NCI-H187 (cell line): ENCODE measurements at places on chromosomes 11 and 22.

- DNase-seq = no peak
Measured at GRCh38 chr22:49345896-49346295, 481.8 kb downstream of the BRD1 start.

- no peak for DNase-seq
Measured at GRCh38 chr11:47233989-47234668, 14.5 kb downstream of the ACP2 start.

GRCh38 chr11:109196016-109196415 lies 226.0 kb upstream of the C11orf87 start:
- DNase-seq = no peak

- no peak for DNase-seq
Measured at GRCh38 chr11:117594721-117595120, 202.3 kb downstream of the DSCAML1 start.

DNA sequence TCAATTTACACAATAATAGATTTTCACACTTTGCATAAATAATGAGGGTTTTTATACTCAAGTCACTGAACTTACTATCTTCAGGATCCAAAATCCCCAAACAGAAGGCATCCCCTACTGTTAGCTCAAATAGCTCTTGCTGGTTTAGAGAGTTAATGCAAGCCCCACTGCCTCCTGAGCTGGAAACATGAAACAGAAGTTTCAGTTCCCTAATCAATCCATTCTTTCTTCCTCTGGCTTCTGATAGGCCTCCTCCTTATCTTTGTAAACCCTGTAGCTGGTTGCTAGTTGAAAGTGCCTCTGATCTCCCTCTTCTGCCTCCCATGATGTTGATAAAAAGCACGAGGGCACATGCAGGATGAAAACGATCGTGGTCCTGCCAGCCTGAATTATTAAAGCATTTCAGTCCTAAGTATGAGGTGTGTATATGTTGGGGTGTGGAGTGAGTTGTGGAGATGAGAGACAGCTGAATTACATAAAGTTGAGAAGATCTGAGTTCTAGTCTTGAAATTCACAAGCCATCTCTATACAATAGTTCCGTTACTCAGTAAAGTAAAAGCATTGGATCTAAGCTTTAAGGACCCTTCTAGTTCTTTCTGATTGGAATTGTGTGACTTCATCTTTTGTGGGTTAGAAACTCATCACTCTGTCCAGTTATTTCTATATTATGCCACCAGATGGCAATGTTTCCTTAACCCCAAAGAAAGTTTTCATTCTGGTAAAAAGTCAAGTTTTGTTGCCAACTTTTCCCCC lies 35.0 kb upstream of the EHF start:
- DNase-seq = no peak

DNA sequence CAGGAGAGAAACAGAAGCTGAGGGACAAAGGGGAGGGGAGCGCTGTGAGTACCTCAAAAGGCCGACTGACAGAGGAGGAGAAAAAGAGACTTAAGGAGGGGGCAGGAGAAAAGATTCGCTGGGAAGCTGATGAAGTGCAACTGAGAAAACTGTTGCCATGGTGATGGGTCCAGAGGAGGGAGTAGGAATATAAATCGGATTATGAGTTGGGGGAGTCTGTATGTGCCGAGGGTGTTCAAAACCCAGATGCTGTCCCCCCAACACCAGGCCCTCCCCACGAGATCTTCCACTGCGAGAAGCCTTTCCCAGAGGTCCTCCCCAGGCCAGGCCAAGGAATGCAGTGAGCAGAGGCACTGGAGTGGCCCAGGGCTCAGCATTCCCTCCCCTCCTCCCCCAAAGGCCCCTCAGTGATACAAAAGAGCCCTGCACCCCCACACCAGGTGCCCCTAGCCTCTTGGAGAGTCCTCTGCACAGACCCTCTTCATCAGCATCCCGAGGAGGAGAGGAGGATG lies 13.7 kb upstream of the BCL9L start:
- no peak for DNase-seq

DNA sequence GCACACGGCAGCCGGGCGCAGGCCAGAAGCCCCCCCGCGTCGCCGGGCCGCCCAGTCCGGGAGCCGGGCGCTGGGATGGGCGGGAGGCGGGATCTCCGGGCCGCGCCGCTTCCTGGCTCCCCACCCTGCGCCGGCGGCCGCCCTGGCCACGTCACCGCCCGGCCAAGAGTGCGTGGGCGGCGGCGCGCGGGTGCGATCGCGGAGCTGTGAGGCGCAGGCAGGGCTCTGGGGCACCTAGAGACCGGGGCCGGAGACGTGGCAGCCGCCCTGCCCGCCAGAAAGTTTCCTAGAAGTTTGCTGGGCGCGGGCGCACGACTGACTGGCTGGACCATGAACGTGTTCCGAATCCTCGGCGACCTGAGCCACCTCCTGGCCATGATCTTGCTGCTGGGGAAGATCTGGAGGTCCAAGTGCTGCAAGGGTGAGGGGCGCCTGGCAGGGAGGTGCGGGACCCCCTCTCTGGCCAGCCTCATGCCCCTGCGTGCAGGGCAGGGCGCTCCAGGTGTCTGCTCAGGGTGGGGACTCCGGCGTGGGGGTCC lies at the start of gene KDELR3:
Gene KDELR3, plus strand, starts transcription at position 193 of the 539 bp plus-strand sequence. Its CDS starts 138 bp downstream, at position 331.
- DNase-seq = no peak

DNA sequence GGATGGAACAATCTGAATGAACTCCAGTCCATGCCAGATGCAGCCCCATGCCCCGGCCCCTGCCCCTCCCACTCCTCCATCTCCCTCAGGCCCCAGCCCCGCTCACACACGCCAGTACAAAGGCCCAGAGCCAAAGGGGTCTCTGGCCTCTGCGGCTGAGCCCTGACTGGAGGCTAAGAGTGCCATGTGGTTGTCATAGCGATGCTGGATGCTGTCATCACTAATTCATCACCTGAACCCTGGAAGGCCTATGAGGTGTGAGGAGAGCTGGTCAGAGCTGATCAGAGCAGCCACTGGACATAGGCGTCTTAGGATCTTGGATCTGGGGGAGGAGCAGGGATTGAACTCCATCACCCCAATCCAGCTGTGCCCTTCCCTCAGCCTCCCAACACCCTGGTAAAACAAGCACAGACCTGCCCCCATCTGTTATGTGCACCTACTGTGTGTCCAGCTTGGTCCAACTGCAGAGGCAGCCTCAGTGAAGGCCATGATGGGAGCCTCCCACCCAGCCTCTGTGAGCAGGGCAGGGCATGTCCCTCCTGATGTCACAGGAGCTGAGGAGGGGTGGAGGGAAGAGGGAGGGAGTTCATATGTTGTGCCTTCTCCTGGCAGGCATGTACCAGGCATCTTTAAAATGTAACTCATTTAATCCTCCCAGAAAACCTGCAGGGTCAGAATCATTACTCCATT lies 16.7 kb downstream of the PDE2A start:
- no peak for DNase-seq
